ENCODE measurements at places on chromosomes 4 and X.
A peak's percentile ranks its signal among the peaks of the same experiment; 100 is the strongest.

GRCh38 chrX:141375011-141375760 is 132.9 kb upstream of the SPANXC start:
- H3K36me3 ChIP-seq, result no peaks in the 10 kb centered on the region
- H3K4me3 ChIP-seq, result no peak overlapping the region
- no peak overlapping the region for H3K27ac ChIP-seq
- H3K27me3 ChIP-seq, result no peaks in the 10 kb centered on the region
- DNase-seq, result no peak

DNA sequence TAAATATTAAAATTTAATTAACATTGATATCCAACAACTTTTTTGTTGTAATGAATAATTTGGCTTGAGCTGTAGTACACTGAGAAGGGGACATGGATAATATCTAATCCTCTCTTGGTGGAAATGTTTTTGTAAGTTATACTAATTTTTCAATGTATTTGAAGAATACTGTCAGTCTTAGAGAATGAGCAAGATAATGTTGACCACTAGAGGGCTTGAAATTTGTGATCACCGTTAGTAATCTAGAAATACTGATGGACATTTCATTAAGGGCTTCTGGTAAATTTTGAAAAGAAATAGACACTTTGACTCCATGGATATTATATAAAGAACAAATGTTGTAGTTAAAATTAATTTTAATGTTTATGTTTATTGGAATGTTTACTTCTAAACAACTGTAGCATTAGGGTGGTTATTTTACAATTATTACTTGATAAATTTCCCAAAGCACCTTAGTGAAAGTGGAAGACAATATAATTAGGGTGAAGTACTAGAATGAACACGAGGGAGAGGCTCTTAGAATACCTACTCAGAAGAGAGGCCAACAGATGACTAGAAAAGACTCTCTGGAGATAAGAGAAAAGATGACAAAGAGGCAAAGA is 20.0 kb upstream of the CAMK2D start:
- H3K27me3 ChIP-seq, result peaks cover 6% of the 10 kb centered on the region
- no peaks in the 10 kb centered on the region for H3K36me3 ChIP-seq
- DNase-seq, result no peak
- no peak overlapping the region for H3K27ac ChIP-seq
- no peaks in the 10 kb centered on the region for H3K4me1 ChIP-seq

DNA sequence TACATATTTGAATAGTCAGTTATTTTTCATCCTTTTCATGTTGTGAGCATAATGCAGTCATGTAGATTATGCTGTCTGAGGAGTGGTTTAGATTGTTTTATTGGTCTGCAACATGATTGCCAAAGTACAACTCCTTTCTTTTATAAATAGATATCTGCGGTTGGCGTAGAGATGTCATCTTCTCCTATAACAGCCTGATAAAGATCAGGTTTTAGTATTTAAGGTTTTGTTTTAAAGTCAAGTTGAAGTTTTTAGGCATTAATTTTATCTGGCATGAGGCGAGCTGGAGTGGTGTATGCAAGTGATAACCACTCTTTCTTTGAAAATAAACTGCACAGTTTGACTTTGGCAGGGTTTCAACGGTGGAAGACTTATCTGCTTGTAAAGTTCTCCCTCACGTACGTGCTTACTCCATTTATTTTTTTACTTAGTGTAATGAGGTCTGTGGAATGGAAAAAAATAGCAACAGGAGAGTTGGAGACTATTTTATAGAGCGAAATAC is 126.3 kb downstream of the FBXO8 start:
- no peak overlapping the region for H3K4me3 ChIP-seq
- no peaks in the 10 kb centered on the region for H3K36me3 ChIP-seq
- no peak for DNase-seq
- peaks cover 9% of the 10 kb centered on the region for H3K4me1 ChIP-seq
- H3K27ac ChIP-seq, result no peak overlapping the region

GRCh38 chr4:56786955-56787354 is 34.5 kb downstream of the SPINK2 start:
- peaks cover 30% of the 10 kb centered on the region for H3K4me1 ChIP-seq
- DNase-seq, result peak; percentile 31
- peak overlapping the region; percentile 66 for H3K27ac ChIP-seq
- H3K36me3 ChIP-seq, result no peaks in the 10 kb centered on the region
- no peak overlapping the region for H3K4me3 ChIP-seq
- peaks cover 4% of the 10 kb centered on the region for H3K27me3 ChIP-seq

DNA sequence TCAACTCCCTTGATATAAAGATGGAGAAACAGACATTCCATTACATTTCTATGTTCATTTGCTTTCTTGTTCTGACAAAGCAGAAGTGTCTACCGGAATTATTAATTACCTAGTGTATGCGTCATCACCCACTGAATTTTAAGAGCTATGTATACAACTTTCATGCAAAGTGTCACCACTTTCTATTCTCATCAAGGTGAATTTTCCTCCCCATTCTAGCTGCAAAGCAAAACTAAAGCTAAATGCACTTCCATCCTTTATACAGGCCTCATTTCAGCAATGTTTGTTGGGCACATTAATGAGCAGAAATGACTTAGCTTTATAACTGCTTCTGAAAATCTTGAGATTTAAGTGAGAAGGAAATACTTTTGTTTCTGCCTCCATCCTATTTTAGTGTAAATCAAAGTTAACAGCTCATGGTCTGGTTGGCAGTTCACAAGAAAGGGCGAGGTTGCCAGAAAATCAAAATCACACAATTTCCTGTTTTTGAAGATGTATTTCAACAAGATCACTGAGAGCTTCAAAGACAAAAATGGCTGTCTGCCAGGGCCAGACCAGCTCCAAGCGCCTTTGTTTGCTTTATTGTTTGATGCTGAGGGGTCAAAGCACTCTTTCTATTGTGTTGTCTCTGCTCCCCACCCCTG is 7.2 kb upstream of the FAM9C start:
- H3K4me3 ChIP-seq, result no peak overlapping the region
- DNase-seq, result no peak
- peaks cover 6% of the 10 kb centered on the region for H3K36me3 ChIP-seq
- no peaks in the 10 kb centered on the region for H3K27me3 ChIP-seq

- H3K36me3 ChIP-seq, result no peaks in the 10 kb centered on the region
- H3K27ac ChIP-seq, result no peak overlapping the region
- H3K4me3 ChIP-seq, result peak overlapping the region; percentile 72
- DNase-seq, result peak; percentile 58
Measured at GRCh38 chrX:40090050-40090804, 7.5 kb downstream of the BCOR start.

DNA sequence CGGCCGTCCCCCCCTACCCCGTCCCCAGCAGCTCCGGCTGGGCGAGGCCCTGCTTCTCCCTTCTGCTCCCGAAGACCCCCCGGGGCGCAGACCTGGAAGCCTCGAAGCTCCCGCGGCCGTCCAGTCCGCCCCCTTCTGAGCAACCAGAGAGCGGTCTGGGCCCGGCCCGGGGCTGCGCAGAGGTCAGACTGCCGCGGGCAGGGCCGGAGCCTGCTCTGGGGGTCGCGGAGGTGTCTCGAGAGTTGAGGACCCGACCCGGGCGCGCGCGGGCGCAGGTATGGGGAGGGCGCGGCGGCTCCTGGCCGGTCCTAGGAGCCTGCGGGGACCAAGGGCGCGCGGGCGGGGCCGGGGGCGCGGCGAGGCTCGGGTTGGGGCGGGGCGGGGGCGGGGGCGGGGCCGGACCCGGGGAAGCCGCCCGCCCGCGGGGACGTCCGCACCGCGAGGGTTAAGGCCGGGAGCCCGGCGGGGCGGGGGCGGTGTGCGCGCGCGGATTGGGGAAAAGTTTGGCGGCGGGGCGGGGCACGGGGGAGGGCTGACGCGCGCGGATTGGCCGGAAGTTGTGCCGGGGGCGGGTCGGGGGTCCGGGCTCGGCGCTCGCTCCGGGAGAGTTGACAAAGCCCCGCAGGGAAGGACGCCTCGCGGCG is at the start of gene FGFRL1:
FGFRL1 (plus strand) TSS at position 605 of the 644 bp plus-strand sequence. CDS start 860 bp downstream, outside the sequence.
- peaks cover 17% of the 10 kb centered on the region for H3K36me3 ChIP-seq
- peaks cover 40% of the 10 kb centered on the region for H3K27me3 ChIP-seq

- H3K27me3 ChIP-seq, result peaks cover 3% of the 10 kb centered on the region
- DNase-seq, result no peak
- no peaks in the 10 kb centered on the region for H3K36me3 ChIP-seq
- no peak overlapping the region for H3K4me3 ChIP-seq
Measured at GRCh38 chr4:184306949-184307348, 89.3 kb upstream of the ENPP6 start.

DNA sequence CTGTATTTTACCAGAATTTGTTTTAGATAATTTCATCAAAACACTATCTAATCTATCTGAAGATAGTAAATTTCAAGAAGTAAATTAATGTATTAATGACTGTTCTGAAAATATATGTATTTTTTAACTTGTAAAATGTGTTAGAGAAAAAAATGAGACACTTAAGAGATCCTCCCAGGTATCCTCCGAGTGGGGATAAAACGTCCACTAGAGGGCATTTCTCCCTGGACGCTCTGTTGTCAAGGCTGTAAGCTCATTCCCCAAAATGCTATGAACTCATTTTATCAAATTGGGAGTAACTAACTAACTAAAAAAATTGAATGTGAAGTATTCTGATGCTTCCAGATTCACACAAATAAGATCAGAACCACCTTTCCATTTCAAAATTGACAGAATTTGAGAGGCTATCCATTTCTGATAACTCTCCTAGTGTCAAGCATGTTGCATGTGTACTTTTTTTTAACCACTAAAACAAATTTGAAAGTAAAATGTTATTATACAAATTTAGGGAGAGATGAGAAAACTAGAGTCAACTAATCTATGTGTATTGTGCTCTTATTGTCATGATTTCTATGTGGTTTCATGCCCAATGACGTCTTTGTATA is 337.3 kb upstream of the HS3ST1 start:
- H3K4me1 ChIP-seq, result no peaks in the 10 kb centered on the region
- no peaks in the 10 kb centered on the region for H3K36me3 ChIP-seq
- no peak overlapping the region for H3K27ac ChIP-seq
- no peaks in the 10 kb centered on the region for H3K27me3 ChIP-seq
- DNase-seq, result peak; percentile 30

DNA sequence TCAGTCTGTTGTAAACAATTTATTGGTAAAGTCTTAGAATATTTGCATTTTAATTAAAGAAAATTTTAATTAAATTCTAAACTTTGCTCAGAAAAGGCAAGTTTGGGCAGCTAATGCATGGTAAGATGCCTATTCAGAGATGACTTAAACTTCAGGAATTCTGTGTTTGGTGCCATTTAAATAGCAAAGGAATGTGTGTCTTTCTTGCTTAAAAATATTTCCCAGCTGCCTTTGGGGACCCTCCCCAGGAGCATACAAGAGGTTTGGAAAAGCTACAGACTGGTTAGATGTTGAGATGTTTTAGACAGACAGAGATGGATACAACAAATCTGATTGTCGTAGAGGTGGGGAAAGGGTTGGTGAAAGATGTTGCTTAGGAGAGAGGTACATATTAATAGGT is 36.5 kb downstream of the AFF2 start:
- H3K4me3 ChIP-seq, result no peak overlapping the region
- H3K36me3 ChIP-seq, result no peaks in the 10 kb centered on the region
- no peak overlapping the region for H3K27ac ChIP-seq
- H3K4me1 ChIP-seq, result peaks cover 15% of the 10 kb centered on the region
- H3K27me3 ChIP-seq, result peaks cover 2% of the 10 kb centered on the region

DNA sequence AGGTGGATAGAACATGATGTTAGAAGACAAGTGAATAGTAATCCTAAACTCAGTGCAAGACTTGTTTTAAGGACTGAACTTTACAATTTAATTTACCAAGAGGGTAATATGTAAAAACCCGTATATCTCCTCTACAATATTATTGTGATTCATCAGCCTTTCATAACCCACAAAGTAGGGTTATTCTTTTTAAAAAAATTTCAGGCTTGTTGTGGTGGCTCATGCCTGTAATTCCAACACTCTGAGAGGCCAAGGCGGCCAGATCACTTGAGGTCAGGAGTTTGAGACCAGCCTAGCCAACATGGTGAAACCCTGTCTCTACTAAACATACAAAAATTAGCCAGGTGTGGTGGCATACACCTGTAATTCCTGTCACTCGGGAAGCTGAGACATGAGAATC is 7.2 kb downstream of the IBSP start:
- no peaks in the 10 kb centered on the region for H3K36me3 ChIP-seq
- H3K27ac ChIP-seq, result no peak overlapping the region
- no peak for DNase-seq
- H3K4me3 ChIP-seq, result no peak overlapping the region
- no peaks in the 10 kb centered on the region for H3K4me1 ChIP-seq
- peaks cover 9% of the 10 kb centered on the region for H3K27me3 ChIP-seq

- peaks cover 5% of the 10 kb centered on the region for H3K36me3 ChIP-seq
- no peaks in the 10 kb centered on the region for H3K4me1 ChIP-seq
- H3K27ac ChIP-seq, result no peak overlapping the region
- H3K4me3 ChIP-seq, result no peak overlapping the region
Measured at GRCh38 chr4:11393551-11393950, 35.1 kb downstream of the HS3ST1 start.

GRCh38 chr4:7411896-7412553 is 22.7 kb downstream of the PSAPL1 start:
- H3K36me3 ChIP-seq, result peaks cover 15% of the 10 kb centered on the region
- H3K27ac ChIP-seq, result no peak overlapping the region
- no peak for DNase-seq
- H3K4me3 ChIP-seq, result no peak overlapping the region

Data from nephron progenitor cell (in vitro differentiated cells).